ENCODE measurements at places on chromosomes 6 and 20.

DNA sequence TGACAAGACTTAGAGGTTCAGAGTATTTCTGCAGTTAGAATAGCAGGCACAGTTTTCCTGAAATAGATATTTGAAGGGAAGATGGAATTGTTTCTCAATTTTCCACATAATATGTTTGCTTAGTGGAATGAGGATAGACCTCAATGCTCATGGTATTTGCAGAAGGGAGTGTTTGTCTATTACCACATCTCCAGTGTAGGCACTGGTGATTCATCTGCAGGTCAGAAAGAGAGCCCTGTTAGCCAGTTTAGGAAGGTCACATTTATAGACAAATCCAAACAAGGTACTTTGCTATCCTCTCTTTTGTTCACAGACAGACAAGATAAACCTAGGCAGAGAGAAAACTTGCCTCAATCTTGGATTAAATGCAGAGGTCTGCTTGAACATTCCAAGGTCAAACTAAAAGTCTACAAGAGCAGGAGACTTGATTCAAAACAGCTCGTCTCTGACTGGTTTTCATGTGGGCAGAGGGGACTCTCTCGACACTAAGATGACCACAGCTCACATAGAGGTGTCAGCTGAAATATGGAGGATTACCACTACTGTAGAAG, 22.8 kb downstream of the ISM1 start:
- DNase-seq = no peak

DNA sequence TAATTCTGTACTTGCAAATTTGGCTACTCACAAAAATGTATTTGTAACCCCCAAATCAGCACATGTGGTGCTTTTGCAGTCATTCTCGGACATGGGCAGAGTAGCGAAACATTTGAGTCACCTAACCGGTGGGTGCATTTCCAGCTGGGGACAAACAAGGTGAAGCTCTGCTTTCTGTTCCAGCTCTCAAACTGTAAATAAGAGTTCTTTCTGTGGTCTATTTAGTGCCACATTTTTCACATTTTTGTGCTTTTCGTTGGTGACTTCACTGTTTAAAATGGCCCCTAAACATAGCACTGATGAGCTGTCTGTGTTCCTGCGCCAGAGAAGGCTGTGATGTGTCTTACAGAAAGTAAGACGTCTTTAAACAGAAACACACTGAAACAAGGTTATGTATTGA, 244.5 kb downstream of the CDC5L start:
- no peak for DNase-seq

DNA sequence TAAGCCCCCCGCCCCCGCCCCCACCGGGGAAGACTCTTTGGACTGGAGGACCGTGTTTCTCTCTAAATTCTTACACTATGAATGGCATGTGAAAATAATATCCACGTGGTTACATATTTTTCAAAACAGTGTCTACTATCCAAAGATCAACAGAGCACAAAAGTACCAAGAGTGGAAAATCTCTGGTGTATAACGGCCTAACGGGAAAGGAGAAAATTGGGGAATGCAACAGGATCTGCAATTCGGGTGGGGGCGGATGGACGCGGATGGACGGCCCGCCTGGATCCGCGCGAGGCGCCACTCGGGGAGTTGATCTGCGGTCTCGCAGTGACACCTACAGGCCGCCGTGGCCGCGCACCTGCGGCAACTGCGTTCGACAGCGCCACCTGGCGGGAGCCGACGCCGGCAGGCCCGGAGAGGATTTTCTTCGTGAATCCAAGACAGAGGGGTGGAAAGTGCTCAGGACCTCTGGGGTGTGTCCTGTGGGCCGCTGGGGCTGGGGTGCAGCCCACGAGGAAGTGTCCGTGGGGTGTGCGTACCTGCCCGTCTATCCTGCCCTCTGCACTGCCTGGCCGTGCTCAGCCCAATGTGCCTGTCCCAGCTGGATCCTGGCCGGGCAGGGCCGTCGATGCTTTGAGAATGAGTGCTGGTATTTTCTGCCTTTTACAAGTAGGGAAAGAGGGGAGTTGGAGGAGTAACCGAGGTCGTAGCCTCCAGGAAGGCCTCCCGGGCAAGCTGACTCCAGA, 18.6 kb downstream of the ANKRD60 start:
- DNase-seq = peak; percentile 91

GRCh38 chr6:35090734-35091133, 50.4 kb downstream of the TCP11 start:
- no peak for DNase-seq

- no peak for DNase-seq
Observed at GRCh38 chr6:3357678-3358077, 98.9 kb downstream of the PSMG4 start.

- DNase-seq = no peak
Observed at GRCh38 chr20:49347156-49347555, 69.3 kb upstream of the ZNFX1 start.

DNA sequence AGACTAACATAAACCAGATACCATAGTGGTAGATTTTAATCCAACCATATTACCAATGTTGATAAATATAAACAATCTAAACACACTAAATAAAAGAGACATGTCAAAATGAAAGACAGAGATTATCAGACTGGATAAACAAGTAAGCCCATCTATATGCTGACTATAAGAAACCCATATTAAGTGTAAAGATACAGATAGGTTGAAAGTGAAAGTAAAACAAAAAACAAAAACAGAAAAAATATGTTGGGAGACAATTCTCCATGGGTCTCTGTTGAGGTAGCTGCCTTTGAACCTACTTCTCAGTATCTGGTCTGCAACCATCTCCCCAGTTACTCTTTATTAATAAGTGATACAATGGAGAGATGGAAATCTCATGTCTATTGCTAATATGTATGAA, 21.2 kb downstream of the REV3L start:
- DNase-seq = no peak

DNA sequence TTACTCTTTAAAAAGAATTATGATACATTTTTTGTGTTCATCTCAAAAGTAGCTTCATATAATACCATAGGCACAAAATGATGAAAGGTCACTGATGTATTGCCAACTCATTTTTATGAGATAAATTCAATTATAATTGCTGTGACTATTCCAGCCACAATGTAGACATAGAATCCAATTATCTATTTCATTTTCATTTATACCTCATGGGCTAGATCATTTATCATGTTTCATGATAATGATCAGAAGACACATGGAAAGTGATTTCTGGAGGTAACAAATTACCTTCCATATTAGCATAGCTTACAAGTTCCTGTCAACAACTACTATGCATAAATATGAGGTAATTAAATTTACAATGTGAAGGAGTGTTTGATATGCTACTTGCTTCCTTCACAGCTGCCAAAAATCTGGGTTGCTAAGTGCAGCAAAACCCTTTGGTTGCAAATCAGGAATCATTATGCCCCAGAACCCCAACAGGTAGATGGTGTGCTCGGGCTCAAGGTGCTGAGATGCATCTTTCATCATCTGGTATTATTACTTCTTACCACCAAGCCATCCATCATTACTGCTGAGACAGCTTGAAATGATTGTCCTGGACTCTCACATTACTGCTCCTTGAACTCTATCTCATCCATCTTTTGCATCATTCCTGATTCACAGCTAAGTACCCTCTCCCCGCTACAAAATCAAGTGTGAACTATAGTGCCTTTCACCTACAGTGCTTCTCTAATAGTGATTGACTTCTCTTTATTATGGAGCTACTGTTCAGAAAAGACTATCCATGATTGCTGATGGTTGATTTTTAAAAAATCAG, 306.0 kb upstream of the THEMIS start:
- no peak for DNase-seq

GRCh38 chr20:2658414-2659354, 5.3 kb downstream of the IDH3B start:
- no peak for DNase-seq

- DNase-seq = no peak
Observed at GRCh38 chr6:73532293-73532692, 11.5 kb upstream of the EEF1A1 start.

DNA sequence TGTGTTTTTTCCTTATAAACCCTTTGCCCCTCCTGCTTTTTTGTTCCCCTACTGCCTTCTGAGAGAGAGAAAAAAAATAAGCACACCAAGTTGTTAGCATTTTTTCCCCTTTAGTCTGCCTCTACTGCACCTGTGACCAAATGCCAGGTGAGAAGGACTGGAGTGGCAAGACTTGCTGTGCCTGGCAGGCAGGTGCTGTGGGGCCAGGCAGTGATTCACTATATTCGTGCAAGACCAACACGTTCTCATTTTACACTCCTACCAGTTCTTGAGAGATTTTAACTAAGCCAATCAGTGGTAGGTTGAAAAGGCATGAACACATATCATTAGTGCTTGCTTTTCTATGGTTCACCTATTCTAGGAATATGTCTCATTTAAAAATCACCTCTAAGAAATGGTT, 109.7 kb downstream of the FIG4 start:
- no peak for DNase-seq

DNA sequence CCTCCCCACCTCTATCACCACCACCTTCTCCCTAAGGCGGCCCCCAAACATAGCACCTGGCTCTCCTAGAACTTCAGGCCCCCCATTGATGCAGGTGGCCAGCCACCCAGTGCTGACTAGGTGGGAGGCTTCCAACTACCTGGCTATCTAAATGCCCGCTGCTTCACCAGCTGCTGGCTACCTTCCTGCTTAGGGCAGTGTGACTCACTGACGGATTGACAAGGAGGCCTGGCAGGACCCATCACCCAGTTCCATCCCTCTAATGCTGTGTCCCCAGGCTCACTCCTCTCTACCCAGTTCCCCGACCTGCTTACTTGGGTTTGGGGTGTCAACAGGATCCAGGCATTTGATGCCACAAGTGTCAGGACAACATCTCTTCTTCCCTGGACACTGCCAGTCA, 1.1 kb downstream of the SLPI start:
- no peak for DNase-seq

- no peak for DNase-seq
Observed at GRCh38 chr6:163406366-163406765, 8.2 kb upstream of the QKI start.

DNA sequence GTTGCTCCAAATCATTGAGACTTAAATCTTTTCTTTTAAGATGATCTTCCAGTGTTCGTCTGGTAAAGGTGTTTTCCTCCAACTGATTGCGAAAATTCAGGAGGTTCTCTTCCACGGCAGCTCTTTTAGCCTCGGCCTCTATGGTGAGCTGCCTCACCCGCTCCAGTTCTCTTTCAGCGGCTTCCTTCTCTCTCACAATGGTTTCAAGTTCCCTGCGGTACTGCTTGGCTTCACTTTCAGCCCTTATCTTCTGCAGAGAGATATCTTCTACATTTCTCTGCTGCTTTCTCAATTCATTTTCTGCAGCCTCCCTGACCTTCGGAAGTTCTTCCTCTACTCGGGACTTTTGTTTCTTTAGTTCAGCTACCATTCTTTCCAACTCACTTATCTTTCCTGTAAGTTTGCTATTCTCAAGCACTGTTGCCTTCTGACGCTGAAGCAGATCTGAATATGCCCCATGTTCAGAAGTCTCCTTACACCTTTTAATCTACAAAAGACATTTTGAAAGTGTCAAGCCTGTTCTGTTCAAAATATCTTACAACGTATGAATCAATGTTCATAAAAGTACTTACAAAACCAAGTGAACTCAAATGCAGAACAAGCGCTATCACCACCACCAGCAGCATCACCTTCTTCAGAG, 22.3 kb downstream of the DST start:
- no peak for DNase-seq

DNA sequence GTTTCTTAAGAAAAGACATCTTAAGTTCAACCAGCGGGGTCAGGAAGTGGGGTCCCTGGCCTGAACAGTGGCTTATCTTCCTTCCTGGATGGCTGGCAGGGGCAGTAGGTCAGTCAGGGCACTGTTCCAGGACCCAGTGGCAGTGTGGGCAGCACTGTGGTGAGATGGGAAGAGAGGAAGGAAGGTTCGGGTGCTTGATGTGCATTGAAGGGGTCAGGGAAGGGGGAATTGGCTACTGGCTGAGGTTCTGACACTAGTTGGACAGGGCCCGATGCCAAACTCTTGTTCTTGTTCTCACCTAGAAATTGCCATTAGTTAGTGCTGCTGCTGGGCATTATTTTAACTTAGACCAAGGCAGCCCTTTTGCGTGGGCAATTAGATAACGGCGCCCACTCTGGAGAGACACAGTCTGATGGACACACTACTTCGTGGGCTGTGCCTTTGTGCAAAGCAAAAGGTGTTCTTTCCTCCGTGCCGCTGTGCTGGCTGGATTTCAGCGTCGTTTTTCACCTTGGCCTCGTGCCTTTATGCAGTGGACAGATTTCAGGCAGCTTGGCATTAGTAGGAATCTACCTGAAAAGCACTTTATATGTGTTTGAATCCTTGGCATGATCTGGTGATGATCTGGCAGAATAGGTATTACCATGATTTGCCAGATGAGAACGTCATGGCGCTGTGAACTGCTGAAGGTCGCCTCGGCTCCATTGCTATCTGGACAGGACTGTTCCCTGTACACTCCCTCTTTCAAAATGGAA, 30.3 kb downstream of the UTRN start:
- no peak for DNase-seq

DNA sequence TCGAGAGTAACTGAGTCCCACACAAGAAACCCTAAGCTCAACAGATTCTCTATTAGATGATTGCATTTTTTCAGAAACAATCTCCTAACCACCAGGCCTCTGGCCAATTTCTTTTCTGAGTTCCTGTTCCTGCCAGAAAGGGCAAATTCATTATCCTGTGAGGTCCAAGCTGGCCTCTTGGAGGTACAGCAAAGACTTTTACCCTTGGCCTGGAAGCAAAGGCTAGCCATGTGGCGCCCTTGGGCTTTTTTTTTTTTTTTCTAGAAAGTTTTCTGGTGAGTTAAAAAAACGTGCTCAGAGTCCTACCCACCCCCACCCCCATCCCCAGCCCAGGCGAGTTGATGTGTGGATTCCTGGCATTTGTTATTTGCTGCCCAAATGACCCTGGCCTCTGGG, 59.0 kb upstream of the EEF1A1 start:
- DNase-seq = peak; percentile 2
